ENCODE measurements at places on chromosomes 6 and 20.

DNA sequence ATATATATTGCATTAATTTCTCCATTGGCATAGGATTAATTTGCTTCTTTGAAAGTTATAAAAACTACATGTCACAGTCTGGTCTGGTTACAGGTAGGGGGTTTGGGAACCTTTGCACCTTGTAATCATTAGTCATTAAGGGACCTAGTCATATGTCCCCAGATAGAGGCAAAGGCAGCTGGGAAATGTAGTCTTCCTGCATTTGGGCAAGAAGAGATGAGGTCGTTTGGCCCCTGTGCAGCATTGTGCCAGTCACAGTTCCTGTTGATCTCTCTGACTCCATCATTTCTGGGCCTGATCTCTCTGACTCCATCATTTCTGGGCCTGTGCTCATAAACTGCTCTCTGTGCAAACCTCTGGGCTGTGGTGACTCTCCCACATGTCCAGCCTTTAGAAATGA lies 73.2 kb downstream of the BCKDHB start:
- DNase-seq: no peak

DNA sequence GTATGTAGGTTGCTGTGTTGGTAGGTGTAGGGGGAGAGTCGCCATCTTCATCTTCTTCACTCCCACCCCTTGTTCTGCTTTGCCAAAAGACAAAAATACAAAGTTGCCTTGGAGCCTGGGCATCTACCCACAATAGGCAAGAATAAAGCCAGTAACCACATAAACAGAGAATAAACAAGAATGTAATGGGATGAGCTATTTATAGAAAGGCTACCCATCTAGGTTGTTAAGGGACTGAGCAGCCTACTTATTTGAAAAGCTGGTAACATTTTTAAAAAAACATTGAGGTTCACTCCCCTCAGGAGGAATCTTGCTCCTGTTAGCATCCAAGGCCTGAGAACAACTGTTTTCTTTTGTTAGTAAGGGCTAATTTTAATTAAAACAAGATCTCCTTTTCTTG lies 301.4 kb upstream of the STXBP5 start:
- DNase-seq: no peak

- no peak for DNase-seq
Measured at GRCh38 chr6:2119275-2119674, 126.1 kb downstream of the GMDS start.

- no peak for DNase-seq
Measured at GRCh38 chr6:75261299-75261698, 17.7 kb upstream of the COX7A2 start.

Measured in bone marrow (tissue), 2 donors.